ENCODE measurements at places on chromosomes 3 and 15.

DNA sequence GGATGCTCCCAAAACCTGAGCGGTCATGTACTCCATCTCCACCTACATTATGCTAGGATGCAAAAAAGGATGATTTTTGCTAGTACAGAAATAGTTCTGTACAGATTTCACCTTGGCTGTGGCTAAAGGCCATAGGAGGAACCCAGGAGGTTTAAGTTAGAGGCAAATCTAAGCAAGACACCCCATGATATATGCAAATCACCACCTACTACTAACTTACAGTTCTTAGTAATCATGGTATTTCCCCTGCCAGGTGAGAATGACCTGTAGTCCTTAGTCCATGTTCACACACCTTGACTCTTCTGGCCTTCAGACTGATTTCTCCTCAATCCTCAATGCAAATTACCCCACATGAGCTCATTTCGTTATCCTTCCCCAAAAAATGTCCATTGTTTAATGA is 154.2 kb downstream of the IMPG2 start:
- DNase-seq, result no peak

- no peak for DNase-seq
Observed at GRCh38 chr3:18847583-18848197, 300.6 kb upstream of the KCNH8 start.

DNA sequence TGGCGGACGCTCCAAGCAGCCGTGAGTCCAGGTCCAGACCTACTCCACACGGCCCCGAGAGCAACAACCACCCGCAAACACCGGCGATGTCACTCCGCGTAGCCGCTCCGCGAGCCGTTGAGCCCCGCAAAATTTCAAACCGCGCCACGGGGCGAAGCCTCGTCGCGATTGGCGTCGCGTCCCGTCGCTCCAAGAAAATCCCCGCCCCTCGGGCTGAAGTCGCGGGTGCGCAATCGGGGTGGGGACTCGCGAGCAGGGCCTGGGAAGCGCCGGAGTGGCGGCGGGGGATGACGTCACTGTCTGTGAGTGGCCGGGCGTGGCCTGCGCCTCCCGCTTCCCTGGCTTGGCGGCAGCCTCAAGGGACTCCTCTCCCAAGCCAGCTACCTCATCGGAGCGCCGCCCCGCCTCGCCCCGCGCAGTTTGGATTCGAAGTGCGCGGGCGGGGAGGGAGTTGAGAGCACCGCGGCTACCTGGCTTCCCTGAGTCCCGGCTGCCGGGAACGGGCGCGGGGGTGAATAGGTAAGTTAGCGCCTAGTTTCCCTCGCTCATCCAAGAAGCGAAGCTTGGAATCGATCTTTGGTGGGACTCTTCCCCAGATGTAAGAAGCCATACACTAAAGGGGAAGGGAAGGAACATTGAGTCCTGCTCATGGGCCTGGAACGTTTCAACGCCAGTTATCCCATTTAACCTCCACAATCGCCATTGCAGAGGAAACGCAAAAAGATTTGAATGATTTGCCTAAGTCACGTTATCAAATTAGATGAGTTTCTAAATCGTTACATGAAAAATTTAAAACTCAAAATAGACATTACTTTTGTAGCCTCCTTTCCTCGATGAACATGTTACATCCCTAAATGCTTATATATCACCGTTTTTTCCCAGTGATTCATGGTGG is at the start of gene PRC1:
Gene PRC1 (minus strand): TSS at position 119 of the 895 bp plus-strand sequence. CDS start 118 bp downstream, at position 1.
- DNase-seq, result peak; percentile 97

DNA sequence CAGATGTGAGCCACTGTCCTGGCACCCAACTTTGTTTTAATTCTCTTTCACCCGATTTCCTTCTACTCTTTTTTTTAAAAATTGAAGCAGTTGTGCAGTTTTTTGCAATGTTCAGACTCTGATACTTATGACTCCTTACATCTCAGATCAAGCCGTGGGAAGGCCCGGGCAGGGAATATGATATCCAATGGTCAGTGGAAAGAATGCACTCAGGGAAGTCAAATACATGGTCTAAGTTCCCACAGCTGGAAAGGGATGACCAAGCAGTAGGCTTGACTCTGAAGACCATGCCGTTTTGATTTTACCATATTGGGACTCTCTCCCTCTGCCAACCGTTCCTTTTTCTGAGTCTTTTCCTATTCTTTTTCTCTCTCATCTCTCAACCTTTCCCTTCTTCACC is 157.2 kb downstream of the RPLP1 start:
- DNase-seq, result no peak

GRCh38 chr3:12180218-12180617 is 21.5 kb upstream of the TIMP4 start:
- DNase-seq, result no peak

DNA sequence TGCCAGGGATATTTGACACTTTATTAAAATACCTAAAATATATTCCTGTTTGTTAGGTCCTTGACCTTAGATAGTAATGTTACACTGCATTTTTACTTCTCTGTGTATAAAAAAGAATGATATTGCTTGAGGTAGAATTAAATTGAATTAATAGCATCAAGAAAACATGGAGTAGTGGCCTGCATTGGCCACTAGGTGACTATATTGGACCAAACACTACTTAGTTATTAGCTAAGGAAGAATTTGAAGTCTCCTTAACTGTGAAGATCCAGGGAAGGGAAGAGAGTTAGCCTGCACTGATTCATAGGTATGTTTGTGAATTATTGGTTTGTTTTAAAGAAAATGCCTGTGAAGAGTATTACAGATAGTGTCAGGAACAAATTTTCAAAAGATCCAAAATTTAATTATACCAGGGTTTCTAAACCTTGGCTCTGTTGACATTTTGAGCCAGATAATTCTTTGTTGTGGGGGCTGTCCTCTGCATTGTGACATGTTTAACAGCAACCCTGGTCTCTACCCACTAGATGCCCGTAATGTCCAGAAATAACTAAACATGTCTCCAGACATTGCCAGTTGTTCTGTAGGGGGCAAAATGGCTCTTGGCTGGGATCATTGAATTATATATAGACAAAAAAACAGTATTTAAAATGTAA is 103.6 kb upstream of the THSD4 start:
- no peak for DNase-seq

GRCh38 chr15:82030176-82030575 is 15.6 kb downstream of the MEX3B start:
- no peak for DNase-seq

GRCh38 chr15:68256675-68257450 is 20.7 kb upstream of the FEM1B start:
- DNase-seq, result peak; percentile 41

DNA sequence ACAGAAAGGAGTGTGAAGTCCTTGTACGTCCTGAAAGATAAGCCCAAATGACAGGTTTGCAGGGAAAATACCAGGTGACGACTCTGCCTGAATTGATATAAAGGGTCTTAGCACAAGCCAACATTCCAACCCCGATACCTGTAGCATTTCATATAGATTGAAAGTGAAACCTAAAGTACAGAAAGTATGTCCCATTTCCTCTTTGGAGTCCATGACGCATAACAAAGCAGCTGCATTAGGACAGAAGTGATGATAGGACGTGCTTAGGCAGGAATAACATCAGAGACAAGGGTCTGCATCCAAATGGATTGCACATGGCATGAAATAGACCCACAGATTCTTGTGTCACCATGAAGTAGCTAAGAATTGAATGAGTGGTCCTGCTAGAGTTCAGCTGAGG is 187.0 kb upstream of the ROBO1 start:
- no peak for DNase-seq

DNA sequence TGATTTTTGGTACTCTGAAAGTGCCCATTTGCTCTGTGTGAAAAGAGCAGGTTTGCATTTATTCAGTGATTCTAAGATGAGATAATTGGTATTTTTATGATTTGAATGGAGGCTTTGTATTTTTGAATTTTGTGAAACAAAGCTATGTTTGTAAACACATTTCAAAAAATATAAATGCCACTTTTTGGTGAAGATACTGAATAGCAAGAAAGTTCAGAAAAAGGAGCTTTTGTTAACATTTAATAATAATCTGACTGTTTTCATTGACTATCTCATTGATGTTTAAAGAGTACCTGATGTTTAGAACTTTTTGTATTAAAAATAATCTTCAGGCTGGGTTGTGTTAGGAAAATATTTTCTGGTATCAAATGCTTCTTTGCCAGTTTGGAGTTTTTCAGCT is 23.7 kb downstream of the TCF12 start:
- no peak for DNase-seq
